ENCODE measurements at places on chromosomes 5 and 9. TPM values are rescaled to one million over a fixed set of nuclear protein-coding genes. Genes with fewer than 3 reads are reported as not detected.

Gene ACTBL2
- 0.11 TPM for total RNA-seq

Gene MAMDC4
- total RNA-seq, result 3.1 TPM

Gene HRCT1
- total RNA-seq, result 0.25 TPM

Gene NPR3
- 17.8 TPM for total RNA-seq

Gene CRB2
- total RNA-seq, result not detected

Gene ARL14EPL
- total RNA-seq, result 0.89 TPM

Gene DNAJC18
- total RNA-seq, result 8.7 TPM

Gene IFNE
- 15.7 TPM for total RNA-seq

Gene PGGT1B
- total RNA-seq, result 19.9 TPM

Gene GABRA1
- not detected for total RNA-seq

Gene SLC27A6
- 2.2 TPM for total RNA-seq

Gene BNC2
- total RNA-seq, result 33.9 TPM

Gene SELENOP
- 63.2 TPM for total RNA-seq

Gene PHYKPL
- 33.0 TPM for total RNA-seq

Gene NDUFAF2
- 44.2 TPM for total RNA-seq

Gene SMIM15
- 86.7 TPM for total RNA-seq

Gene CCNJL
- 0.12 TPM for total RNA-seq

Gene TMEM267
- 14.0 TPM for total RNA-seq

Gene ARHGEF37
- total RNA-seq, result 1.5 TPM

Gene CAMK2A
- total RNA-seq, result 1.8 TPM

Gene LRRC19
- not detected for total RNA-seq

Gene MYORG
- 1.2 TPM for total RNA-seq

Gene ZFAND5
- total RNA-seq, result 113 TPM

Gene SLC23A1
- total RNA-seq, result not detected

All from uterine smooth muscle cell (primary cell).